ENCODE measurements at places on chromosomes 6 and 20.

GRCh38 chr20:21026951-21027350 lies 79.2 kb downstream of the LINC00237 start:
- no peak for DNase-seq

DNA sequence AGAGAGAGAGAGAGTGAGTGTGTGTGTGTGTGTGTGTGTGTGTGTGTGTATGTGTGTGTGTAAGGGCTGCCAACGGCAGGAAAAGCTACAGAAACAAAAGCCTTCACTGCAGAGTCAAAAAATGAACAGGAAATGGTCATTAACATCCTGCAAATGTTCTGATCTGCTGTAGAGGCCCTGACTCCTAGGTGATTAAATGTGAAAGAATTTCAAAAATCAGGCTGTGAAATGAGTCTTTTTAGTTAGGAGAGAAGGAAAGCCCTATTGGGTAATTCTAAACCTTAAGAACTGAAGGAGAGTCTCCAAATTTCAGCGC lies 166.5 kb upstream of the MYLIP start:
- no peak for DNase-seq

DNA sequence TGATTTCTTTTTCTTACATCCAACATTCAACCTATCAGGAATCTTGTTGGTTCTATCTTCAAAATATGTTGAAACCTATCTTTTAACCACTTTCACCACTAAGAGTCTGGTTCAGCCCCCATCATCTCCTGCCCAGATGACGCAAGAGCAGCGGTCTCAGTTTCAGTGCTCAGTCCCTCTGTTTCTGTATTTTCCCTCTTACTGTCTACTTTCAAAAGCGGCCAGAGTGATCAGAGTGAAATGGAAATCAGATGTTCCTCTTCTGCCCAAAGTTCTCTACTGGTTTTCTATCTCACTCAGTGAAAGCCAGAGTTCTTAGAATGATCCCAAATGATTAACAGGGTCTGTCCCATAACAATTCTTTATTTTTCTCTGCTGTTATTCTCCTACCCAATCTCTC lies 147.9 kb upstream of the PDE7B start:
- DNase-seq, result no peak

DNA sequence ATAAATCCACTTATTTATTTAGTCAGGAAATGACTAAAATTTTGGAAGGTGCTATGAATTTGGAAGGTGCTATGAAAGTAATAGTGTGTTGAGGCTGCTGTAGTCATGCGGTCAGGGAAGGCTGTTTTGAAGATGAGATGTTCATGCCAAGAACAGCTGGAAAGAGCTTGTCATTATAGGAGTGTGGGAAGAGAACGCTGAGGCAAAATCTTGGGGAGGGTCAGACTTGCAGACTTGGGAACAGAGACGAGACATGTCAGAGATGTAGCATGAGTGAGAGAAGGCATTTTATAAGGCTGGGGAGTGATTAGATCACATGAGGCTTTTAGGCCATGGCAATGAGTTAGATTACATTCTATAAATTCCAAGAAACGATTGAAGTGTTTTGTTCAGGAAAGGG lies 124.0 kb upstream of the B3GAT2 start:
- no peak for DNase-seq

DNA sequence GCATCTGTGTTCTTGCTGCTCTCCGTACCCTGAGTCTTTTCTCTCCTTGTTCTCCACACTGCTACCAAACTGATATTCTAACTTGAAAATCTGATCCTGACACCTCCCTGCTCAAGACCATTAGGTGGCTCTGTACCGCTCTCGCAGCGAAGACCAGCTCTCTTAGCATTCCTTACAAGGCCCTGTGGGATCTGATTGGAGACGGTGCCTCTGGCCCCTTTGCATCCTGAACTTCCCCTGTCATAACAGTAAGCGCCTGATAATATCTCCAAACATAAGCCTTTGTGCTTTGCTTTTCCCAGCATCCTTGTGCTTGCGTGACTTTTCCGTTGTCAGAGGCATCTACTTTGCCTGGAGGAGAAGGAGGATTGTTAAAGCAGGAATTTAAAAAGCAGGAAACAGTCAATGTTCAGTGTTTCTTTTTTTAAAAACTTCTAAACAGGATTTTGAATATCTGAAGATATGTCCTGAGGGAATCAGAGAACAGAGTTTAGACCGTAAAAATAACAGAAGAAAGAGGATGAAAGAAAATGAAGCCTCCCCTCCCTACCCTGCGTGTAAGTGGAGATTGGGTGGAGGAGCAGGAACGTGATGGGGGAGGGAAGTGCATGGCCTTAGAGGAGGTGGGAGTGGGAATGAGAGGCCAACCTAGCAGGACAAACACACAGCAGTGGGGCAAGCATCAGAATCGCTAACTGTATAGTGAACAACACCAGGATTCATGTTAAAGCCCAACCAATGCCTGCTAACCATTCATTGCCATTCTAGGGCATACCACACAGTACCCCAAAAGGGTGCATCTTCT lies 89.2 kb upstream of the STMND1 start:
- DNase-seq, result peak; percentile 72

DNA sequence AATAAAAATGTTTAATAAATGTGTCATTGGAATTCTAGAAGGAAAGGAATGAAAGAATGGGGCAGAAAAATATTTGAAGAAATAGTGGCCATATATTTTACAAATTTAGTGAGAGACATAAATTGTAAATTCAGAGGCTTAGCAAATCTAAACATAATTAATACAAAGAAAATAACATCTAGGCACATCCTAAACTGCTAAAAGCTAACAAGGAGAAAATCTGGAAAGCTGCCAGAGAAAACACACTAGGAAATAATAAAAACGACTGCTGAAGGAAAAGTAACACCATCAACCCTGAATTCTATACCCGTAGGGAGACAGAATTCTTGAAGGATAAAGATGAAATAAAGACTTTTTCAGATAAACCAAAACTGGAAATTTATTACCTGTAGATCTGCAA lies 23.8 kb downstream of the CYB5R4 start:
- no peak for DNase-seq

DNA sequence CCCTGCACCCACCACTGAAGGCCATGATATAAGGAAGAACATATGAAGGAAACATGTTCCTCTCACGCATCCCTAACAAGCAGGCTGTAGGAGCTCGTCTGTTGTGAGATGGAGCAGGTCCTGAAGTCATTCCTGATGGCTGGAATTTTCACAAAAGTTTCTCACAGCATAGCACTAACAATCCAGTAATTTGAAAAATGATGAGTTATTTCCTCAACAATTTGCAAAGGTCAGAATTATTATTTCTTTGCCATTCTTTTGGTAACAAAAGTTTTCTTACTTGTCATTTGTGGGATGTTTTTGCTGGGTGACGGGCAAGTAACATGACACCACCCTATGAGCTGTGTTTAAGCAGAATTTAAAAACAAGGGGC lies 27.6 kb upstream of the FRMD1 start:
- DNase-seq, result no peak

GRCh38 chr6:56243518-56244070 lies 3.8 kb downstream of the COL21A1 start:
- no peak for DNase-seq

GRCh38 chr6:20875369-20875963 lies 341.2 kb downstream of the CDKAL1 start:
- DNase-seq, result no peak

- no peak for DNase-seq
Observed at GRCh38 chr20:44921447-44921846, 11.6 kb downstream of the PABPC1L start.

DNA sequence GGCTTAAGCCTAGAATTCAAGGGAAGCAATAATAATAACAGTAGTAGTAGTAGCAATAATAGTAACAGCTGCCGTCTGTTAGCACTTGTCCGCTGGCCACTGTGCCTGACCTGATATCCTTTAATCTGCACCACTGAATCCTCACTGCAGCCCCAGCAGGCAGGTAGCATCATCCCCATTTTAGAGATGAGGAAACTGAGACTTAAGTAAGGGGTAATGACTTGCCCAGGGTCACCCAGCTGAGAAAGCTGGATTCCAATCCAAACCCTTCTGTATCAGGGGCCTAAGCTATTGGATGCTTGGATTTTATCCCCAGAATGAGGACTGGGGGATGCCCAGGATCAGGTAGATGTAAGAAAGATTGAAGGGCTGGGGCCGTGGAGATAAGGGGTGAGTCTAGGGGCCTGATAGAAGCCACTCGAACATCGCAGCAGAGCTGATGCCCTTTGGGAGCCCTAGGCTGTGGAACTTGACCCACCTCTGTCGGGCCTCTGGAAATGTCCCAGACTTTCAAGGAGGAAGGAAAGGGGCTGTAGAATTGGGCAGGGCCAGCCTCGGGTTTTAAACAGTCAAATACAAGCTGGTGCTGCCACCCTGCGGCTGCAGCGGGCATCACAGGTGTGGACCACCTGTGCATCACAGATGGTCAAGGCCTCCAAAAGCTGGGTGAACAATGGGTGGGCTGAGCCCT lies 102.1 kb upstream of the MYL9 start:
- peak; percentile 86 for DNase-seq

DNA sequence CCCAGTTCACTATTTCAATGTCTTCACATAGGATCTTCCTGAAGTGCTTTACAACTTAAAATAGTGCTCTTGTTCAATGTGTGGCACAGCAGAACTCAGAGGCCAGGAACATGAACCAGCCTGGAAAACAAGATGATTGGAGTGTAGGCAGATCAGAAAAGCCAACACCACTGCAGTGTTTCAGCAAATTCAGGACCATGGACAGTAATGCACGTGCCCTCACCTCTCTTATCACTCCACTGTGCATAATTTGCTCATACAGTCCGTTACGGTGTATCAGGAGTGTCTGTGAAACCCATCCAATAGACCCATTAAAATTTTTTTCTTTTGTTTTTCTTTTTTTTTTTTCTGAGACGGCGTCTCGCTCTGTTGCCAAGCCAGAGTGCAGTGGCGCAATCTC lies 27.6 kb upstream of the HACE1 start:
- no peak for DNase-seq

DNA sequence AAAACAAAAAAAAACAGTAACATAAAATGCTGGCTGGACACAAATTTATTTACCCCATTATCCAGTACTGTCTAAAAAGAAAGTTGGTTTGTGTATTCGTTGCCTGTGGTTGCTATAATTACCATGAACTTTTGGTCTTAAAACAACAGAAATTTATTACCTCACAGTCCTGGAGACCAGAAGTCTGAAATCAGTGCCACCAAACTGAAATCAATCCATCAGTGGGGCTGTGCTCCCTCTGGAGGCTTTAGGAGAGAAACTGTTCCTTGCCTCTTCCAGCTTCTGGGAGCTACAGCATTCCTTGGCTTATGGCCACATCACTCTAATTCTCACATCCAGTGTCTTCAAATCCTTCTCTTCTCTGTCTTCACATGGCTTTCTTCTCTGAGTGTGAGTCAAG lies 79.4 kb downstream of the SNX5 start:
- no peak for DNase-seq

DNA sequence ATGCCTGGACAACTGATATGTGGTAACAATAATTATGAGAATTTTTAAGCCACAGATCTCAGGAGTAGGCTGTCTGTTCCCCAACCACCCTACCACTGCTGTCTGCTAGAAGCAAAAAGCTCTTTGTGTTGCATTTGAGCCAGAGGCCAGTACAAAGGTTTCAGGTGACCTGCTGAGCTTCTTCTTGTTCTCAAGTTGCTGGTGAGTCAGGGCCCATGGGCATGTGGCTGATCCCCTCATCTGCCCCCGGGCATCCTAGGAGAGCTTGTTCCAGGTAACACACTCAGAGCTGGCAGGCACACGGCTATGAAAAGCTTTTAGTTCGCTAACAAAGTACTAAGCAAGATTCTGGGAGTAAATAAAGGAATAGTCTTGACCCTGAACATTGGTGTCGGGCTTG lies 285.3 kb downstream of the CDC5L start:
- peak; percentile 27 for DNase-seq

- no peak for DNase-seq
Observed at GRCh38 chr6:139738801-139739455, 364.5 kb upstream of the CITED2 start.

DNA sequence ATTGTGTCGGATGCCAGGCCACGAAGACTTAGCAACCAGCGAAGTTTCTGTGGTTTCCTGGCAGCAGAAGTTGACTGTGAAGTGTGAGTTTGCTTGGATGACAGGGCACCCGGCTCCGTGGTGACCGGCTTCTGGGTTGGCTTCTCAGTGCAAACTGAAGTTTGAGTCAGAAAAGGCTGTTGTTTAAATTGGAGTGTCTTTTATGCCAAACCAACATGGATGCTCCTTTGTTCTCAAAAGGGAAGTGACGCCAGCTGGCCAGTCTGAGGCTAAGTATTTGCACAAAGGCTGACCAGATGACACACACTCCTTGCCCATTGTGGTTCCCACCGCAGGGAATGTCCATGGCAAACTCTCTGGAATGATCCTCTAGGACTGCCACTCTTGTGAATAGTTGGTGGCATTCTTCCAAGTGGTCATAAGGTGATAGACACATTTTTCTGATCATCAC lies 164.8 kb upstream of the QKI start:
- DNase-seq, result no peak

DNA sequence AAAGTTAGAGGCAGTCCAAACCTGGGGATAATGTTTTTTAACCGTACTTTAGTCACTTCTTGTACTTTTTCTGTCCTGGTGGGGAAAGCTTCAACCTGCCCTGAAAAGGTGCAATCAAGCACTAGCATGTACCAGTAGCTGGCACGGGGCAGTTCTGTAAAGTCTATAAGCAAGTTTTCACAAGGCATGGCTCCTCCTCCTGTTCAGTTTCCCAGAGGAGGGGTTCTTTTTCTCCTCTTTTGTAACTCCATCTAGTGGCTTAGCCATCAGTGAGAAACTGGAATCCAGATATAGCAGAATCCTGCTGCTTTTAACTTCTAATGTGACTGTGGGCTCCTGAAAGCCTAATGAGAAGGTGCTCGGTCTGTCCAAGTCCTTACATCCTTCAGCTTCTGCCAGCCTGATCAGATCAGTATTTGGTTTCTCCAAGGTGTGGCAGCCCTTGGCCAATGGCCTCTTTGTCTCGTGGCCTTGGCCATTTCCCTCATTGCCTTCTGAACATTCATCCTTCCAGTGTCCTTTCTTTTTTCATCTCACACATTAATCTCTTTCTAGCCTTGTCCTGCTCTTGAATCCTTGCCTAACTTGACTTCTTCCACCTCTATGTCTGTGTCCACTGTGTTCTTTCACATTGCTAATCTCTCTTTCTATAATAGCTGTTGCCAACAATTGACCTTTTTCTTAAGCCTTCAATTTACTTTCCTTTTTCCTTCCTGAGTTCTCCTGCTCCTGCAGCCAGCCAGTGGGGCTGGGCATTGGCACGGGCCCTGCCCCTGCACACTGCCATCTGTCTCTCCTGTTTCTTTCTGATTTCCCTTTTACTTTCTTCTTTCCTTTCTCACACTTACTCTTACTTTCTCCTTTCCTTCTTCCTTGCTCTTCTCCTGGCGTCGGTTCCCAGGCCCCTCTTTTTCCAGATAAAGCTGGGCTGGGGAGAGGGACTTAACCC lies 222.0 kb upstream of the SYNCRIP start:
- no peak for DNase-seq

All from H9 (cell line).